ENCODE measurements at places on chromosomes 12 and 14.

- DNase-seq = no peak
These were observed 30.9 kb downstream of the CCNK start for GRCh38 chr14:99512110-99512449.

- DNase-seq = no peak
These were observed 232.0 kb downstream of the GRIN2B start for GRCh38 chr12:13749389-13749788.

GRCh38 chr12:68844788-68845695, 37.1 kb downstream of the MDM2 start:
- DNase-seq = no peak

- no peak for DNase-seq
These were observed 165.9 kb downstream of the DERA start for GRCh38 chr12:16076970-16077522.

GRCh38 chr14:24427537-24428508, 1.6 kb downstream of the CBLN3 start:
- no peak for DNase-seq

DNA sequence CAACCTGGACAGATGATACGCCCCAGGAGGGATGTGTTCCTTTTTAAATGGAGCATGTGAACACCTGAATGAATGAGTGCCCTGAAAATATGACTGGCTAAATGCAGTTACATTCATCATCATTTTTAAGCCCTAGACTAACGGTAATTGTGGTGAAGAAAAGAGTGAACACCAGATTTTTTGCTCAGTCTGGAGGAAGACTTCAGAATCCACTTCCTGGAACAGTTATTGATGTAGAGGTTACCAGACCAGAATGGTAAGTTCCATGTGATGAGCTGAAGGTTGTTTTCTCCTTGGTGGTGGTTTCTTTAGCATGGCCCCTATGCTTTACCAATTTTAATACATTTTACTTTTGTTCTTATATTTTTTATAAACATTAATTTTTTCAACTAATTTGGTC, 29.3 kb downstream of the PIWIL1 start:
- DNase-seq = no peak

DNA sequence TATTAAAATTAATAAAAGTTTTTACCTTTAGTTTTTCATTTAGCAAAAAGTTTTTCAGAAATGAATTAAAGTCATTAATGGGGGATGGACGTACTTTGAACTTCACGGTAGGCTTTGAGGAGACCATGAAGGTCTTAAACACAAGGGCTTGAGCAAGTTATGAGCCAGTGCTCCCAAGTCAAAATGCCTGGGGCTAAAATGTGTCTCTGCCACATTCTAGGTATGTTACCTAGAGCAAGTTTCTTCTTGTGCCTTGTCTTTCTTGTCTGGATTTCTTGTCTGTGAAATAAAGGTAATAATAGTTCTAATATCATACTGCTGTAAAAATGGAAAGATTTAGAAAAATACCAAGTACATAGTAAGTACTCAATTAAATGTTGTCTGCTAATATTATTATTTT, 132.7 kb upstream of the USP15 start:
- no peak for DNase-seq

GRCh38 chr12:91778091-91778832, 367.4 kb downstream of the BTG1 start:
- no peak for DNase-seq

DNA sequence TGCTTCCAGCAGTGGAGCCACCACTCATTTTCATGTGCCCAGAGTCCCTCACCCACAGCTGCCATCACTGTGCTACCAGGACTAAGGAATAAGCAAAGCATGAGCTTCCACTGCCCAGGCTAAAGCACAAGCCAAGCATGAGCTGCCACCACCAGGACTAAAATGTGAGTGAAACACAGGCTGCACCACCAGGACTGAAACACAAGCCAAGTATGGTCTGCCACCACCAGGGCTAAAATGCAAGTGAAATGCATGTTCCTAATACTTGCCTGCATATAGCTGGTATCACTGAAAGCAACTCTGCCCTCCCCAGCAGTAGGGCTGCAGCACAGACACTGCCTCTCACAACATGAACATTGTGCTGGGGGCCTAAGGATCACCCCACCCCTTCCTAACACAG, 30.0 kb downstream of the CEP83 start:
- DNase-seq = no peak

GRCh38 chr14:58479975-58480374, 52.5 kb downstream of the KIAA0586 start:
- DNase-seq = no peak

DNA sequence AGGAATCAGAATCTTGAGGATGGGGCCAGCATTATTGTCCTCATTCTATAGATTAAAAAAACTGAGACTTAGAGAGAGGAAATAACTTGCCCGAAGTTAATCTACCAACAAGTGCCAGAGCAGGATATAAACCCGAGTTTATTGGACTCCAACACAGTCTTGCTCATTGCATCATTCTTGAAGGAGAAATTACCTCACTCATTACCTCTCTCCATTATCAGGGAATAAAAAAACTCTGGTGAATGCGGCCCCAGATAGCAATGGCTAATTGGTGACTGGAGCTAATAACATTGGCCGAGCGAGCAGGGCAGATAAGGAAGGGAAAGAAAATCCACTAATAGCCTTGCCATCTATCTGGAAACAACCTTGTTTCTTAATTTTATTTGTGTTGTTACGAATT, 24.7 kb upstream of the TMED10 start:
- no peak for DNase-seq

DNA sequence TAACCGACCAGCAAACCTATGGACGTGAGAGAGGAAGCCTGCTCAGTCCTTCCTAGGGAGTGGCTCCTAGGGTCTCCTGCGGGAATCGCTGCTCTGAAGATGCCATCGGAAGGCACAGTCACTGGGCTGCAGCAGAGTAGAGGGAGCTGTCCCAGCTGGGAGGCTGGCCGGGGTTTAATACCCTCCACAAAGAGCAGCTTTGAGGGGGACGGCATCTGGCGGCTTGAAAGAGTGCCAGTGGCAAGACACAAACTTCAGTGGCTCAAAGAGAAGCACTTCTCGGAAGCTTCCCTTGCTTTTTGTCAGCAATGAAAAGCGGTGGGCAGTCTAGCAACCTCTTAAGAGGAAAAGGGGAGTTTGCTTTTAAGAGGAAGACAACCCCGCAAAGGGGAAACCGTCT, 114.6 kb downstream of the TMEM132C start:
- no peak for DNase-seq

- DNase-seq = no peak
These were observed 301.4 kb upstream of the NOS1 start for GRCh38 chr12:117662620-117663395.

DNA sequence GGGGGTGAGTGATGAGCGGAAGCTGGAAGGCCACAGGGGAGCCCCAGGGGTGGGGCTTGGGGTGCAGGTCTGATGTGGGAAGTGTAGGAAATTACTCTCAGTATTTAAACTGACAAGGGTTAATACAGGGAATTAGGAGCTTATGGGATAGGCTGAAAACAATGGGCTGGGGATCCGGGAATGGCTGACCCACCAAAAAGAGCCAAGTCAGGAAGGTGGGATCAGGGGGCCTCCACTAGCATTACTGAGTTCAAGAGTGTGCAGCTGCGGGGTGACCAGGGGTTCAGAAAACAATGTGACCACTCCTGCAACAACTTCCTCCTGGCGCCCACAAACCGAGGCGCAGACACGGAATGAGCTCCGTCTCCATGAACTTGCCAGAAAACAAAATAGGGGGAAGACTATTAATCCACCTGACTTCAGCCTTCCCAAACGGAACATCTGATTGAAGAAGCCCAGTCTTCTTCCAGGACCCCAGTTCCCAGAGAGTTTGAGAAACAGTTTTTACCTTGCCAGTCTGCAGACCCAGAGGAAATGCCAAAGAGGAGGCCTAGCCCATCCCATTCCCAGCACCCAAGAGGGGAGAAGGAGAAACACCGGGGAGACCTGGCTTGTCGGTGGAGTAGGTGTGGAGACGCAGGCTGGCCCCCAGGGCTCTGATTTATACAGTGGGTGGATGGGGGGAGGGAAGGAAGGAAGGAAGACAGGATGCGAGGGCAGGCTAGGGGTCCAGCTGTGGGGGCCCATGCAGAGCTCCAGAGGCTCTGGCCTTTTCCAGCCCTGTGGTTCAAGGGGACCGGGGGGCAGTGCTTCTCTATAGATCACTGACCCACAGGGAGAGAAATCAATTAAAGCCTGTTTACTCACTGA, 16.5 kb upstream of the YY1 start:
- DNase-seq = no peak

DNA sequence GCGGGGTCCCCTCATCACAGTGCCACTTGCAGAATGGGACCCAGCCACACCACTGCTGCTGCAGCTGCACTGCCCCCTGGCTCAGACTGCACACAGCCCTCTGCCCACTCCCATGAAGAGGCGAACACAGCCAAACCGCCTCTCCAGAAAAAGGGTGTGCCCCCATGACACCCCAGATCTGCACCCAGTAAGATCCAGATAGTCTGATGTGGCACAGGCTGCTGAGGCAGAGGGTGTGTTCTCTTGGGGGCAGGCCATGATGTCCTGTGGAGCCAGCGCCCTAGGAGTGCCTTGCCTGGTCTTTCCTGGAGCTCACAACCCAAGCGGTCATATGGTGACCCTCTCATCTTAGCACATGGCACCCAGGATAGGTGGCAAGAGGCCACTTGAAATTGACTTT, 44.4 kb downstream of the SLC8B1 start:
- DNase-seq = no peak

DNA sequence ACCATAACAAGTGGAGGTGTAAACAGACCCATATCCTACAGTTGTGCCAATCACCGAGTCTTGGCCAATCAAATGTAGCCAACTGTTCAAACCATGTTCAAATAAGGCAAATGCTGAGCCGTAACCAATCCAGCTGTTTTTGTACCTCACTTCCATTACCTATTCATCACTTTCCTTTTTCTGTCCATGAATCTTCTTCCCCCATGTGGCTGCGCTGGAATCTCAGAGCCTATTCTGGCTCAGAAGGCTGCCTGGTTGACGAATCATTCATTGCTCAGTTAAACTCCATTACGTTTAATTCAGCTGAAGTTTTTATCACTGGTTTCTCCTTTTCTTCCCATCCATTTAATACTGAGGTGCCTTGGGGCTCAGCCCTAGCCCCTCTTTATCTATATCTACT, 71.1 kb downstream of the TBC1D30 start:
- peak; percentile 35 for DNase-seq

DNA sequence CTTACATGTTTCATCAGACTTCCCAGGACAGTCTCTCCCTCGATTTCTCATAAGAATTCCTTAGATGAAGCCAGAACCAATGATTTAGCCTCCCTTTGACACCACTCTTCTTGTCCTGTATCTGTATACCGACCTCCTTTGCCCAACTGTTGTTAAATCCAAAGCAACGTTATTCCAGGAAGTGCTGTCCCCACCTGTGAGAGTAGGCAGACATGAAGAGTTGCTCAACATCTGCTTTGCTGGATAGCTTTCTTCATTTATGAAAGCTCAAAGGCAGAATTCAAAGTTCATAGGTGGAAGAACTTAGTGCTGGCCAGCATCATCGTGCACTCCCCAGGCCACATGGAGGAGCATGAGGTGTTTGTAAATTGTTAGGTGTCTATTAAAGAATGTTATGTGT, 55.6 kb downstream of the GTF2A1 start:
- DNase-seq = no peak

- DNase-seq = no peak
These were observed 10.5 kb downstream of the VSX2 start for GRCh38 chr14:74249433-74250375.

DNA sequence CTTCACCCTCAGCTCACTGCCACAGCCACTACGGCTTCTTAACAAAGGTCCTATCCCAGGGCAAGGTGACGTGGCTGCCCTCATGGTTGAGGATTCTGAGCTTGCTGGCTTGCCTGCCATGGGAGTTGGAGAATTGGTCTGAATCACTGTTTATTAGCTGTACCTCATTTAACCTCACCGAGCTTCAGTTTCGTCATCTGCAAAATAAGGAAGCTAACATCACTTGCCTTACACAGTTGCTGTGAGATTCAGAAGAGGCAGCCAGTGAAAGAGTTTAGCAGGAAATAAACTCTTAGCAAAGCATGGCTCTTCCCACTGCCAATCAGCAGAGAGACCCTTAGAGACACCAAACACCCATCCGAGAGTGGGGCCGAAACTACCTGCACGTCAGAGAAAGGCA, 90.1 kb upstream of the KCNA1 start:
- peak; percentile 59 for DNase-seq

- DNase-seq = no peak
These were observed 3.4 kb downstream of the GPR84 start for GRCh38 chr12:54360717-54361456.

GRCh38 chr14:75984674-75985073, 889 bp upstream of the IFT43 start:
- DNase-seq = no peak

DNA sequence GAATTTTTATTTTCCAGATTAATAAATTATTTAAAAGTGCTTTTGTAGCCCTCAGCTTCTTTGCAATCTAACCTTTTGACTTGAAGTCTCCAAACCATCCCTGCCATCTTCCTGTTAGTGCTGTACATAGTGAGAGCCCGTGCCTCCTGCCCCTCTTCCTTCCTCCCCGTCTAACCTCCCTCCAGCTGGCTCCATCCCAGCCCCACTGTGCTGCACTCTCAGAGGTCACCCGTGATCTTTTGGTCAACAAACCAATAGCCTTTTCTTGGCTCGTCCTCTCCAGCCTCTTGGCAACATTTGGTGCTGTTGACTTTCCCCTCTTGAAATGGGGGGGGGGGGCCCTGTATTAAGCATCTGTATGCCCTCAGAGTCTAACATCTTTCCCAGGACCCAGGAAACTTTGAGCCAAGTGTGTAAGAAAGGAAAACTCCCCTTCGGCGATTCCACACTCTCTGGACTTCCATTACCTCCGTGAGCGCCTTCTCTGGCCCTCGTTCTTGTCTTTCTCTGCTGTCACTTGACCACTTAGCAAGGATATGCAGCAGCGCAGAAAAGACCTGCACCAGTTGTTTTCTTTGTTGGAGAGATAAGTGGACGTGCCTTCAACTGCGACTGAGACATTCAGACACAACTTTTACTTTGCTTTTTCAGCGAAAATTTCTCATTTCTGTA, 44.1 kb downstream of the FBXW8 start:
- DNase-seq = no peak

- no peak for DNase-seq
These were observed 16.3 kb upstream of the SLCO1A2 start for GRCh38 chr12:21350975-21351374.

- DNase-seq = no peak
These were observed 123.4 kb downstream of the TTC7B start for GRCh38 chr14:90692826-90693225.

DNA sequence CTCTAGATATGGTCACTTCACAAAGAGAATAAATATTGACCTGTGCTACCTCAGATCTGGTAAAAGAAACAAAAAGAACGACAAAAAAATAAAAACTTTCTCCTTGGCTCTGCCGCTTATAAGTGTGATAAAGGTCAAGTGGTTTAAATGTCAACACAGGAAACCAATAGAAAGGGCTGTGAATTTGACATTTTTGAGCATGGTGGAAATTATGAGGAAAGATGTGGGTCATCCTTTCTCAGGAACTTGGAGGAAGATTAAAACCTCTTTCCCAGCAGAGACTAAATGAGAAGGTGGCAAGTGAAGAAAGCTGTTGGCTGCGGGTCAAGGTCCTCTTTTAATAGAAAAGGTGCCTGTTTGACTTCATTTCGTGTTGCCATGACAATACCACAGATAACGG, 28.2 kb downstream of the TESPA1 start:
- DNase-seq = no peak

GRCh38 chr14:82009993-82010392, 476.3 kb upstream of the SEL1L start:
- no peak for DNase-seq

- no peak for DNase-seq
These were observed 801.3 kb downstream of the BCL11B start for GRCh38 chr14:98470663-98471062.

GRCh38 chr12:53049571-53050318, at the start of gene TNS2:
TSS of gene TNS2 (plus strand) at chr12:53050065. CDS start at chr12:53050186, 121 bp downstream.
- DNase-seq = no peak

All from skeletal muscle cell (primary cell).